ENCODE measurements at places on chromosomes 1 and 21.
A peak's percentile ranks its signal among the peaks of the same experiment; 100 is the strongest.

DNA sequence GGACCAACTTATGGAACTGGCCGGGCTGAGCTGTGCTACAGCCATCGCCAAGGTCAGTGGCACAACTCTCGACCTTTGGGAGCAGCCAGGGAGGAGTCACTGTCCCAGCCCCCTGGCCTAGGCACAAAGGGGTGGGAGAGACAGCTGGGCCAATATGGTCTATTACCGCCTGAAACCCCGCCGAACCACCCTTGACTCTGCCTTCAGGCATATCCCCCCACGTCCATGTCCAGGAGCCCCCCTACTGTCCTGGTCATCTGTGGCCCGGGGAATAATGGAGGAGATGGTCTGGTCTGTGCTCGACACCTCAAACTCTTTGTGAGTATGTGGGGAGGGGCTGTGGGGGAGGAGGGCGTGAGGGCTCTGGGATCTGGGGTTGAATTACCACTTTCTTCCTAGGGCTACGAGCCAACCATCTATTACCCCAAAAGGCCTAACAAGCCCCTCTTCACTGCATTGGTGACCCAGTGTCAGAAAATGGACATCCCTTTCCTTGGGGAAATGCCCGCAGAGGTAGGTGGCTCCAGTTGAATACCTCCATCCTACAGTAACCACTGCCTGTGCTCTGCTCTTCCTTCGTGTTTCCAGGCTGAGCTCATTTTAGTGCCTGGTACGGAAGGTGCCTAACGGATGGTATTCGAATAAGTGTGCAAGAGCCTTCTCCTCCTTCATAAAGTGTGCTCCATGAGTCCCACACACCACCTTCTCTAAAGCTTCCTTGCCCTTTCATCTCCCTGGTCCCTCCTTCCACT is 758 bp downstream of the NAXE start:
- no peak for DNase-seq

DNA sequence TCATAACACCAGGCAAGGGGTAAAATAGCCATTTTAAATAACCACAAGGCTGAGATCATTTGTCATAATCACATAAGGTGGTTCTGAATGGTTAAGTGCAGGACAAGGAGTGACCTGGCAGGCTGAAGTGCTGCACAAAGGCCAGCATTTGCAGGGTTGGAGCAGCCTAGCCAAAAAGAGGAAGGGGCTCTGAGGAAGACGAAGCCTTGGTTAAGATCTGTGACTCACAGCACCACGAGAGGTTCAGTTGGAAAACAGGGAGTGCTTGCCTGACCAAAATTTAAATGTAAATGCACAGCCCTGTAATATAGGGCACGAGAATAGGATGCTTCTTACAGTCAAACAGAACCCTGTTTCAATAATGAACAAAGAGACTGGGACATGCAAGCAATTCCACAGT is 12.1 kb downstream of the ATP5PF start:
- DNase-seq: no peak

DNA sequence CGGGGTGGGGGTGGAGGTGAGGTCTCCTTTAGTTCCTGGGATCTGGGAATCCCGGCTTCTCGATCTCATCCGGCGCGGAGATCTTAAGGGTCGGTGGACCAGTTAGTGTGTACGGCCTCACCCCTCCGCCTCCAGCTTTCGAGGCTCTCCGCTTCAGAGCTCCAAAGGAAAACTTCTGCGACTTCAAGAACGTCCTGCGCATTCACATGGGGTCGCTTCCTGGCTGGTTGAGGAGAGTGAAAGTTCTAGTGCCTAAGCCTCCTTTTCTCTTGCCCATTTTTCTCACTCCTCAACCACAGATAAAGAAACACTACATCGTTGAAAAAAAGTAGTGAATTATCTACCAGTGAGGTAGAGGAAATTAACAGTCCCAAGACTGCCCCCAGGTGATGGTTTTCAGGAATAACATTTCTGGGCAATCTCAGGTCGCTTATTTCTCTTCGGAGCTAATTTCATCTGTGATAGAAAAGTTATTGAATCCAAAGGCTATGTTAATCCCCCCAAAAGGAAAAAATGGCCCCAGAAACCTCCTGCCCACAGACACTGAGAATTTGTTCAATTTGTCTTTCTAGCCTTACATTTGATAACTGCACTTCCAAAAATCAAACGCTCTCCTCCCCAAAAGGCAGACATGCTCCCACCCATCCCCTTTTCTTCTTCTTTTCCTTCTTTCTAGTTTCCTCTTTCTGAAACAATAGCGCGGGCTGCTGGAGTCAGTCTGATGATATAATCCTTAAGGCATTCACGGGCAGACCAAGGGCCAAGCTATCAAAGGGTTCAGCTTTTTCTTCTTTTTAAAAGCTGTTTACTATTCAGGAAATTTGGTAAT is 20.6 kb upstream of the TBX15 start:
- peak; percentile 68 for DNase-seq

GRCh38 chr21:39217356-39218081 is 34.3 kb upstream of the PSMG1 start:
- no peak for DNase-seq

DNA sequence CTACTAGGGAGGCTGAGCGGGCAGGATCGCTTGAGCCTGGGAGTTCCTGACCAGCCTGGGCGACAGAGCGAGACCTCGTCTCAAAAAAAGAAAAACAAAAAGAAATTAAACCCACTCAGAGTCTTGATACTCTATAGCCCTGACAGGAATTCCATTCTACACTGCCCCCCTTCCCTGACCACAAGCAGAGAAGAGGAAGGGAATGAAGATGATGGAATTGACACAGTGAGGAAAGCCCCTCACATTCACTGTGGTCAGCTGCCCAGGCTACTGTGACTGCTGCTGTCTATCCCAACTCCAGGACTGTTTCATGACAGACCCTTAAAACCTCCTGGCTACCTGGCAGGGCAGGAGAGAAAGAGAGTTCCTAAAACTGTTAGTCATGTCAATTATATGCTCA is 12.1 kb downstream of the LIN9 start:
- no peak for DNase-seq

- DNase-seq: no peak
Measured at GRCh38 chr21:38857152-38857825, 51.6 kb downstream of the ETS2 start.

DNA sequence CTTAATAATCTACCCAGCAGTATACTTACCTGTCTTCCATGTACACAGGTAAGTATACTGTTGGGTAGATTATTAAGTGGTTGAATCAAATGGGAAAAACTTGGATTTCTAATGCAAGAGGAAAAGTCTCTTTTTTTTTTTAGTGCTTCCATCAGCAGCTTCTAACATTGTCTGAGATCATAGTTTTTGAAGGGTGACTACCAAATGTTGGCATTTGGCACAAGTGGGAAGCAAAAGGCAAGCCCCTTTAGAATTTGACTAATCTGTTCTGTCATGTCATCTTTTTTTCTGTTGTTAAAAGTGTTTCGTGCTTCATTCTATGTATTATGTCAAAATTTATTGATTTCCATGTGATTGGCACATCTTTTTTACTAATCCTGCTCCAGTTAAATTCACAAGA is 547 bp downstream of the FMO1 start:
- no peak for DNase-seq

DNA sequence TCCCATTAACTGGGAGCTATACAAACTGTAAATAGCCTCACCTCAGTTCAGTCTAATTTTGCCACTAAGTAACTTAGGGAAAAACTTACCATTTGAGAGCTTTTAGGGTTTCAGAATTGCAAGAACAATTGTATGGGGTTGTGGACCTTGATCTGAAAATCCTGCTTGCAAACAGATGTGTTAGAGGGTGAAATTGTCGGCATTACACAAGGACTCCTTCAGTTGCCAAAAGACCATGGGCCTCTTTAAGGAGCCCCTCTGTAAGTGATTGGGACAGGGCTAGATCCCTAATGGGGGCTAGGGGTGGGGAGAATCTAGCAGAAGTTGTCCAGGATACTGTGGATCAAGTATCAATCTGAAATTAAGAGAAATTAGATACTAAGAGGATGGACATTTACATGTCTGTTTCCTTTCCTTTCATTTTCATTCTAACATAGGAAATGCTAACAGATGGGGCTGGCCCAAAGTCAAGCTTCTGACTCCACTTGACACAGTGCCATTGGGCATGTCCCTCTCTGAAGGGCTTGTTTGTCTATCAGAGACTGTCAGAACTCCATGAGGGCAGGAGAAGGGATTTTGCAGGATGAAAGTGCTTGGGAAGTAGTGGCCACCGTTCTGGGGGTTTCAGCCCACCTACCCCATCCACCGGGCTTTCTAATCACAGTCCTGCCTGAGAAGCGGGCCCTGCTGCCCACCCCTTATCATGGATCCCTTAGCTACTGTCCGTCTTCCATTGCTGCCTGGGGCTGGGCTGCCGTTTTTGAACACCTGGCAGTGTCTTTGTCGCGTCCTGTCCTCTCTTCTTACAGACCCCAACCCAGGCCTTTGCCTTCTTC is 54.7 kb downstream of the STUM start:
- peak; percentile 41 for DNase-seq

GRCh38 chr1:114695430-114696058 is at the start of gene AMPD1:
TSS of gene AMPD1 (minus strand) at chr1:114695546. CDS start at chr1:114695471, 75 bp downstream.
- peak; percentile 75 for DNase-seq

DNA sequence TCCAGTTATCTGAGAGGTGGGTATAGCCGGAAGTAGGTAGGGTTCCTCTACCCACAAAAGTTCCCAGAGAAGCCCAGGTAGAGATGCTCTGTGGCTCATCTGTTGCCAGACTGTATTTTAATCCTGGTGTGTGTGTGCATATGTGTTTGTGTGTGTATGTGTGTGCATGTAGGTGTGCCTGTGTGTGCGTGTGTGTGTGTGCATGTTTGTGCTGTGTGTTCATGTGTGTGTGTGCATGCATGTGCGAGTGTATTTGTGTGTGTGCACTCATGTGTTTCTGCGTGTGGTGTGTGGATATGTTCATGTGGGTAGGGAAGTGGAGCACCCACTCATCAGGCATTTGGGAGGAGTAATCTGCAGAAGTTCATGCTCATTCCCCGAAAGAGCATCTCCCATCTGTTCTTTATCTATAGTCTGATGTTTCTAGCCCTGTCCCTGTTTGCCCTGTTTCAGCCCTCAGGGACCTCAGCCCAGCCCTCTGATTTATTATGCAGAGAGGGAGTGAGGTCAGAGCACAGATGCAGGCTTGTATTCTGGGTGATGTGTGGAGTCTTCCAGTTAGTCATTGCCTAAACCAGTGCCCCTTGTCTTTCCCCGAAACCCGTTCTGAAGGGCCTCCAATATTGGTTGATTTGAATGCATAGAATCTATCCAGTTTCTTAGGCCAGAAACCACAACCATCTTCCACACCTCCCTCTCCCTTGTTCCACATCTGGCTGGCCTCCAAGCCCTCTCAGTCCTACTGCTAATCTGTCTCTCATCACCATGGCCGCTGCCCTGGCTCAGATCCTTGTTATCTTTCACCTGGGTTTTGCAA is 69.1 kb downstream of the DISC1 start:
- DNase-seq: no peak

GRCh38 chr1:91080650-91081049 is 58.8 kb upstream of the ZNF644 start:
- DNase-seq: peak; percentile 8

- no peak for DNase-seq
Measured at GRCh38 chr1:245673881-245674414, 519.2 kb downstream of the KIF26B start.

- no peak for DNase-seq
Measured at GRCh38 chr1:147124266-147124665, 48.0 kb downstream of the PRKAB2 start.

DNA sequence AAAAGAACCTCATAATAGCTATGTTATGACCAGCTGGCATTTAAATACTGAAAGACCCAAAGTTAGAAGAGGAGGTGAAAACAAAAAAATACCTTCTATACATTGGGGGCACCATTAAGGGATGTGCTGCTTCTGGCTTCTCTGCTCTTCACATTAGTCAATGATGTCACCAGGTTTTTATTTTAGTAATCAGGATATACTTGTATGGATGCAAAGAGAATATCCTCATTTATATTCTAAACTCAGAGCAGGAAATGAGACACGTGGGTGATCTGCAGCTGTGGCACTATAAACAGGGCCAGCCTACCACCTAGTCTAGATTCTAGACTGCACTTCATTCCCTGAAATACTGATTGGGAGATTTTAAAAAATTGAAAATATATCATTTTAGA is 51.2 kb downstream of the WLS start:
- no peak for DNase-seq

DNA sequence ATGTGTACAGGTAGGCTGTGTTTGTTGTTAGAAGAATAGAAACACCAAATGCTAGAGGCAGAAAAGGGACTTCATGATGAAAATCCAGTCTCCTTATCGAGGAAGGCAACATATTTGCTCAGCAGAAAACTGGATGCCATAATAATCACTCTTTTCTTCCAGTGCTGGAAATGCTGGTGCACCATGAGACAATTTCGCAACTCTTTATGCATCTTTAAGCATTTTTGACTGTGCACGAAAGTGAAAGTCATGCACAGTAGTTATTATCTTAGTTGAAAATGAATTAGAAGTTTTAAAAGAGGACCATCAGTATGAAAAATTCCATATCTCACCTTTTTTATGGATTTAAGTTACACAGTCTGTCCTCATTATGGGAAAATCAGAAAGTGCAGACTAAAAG is 29.1 kb downstream of the SMYD2 start:
- no peak for DNase-seq

- DNase-seq: peak; percentile 69
Measured at GRCh38 chr1:109901524-109902145, 9.0 kb upstream of the CSF1 start.

GRCh38 chr1:1543706-1544099 is 3.3 kb upstream of the TMEM240 start:
- DNase-seq: no peak

DNA sequence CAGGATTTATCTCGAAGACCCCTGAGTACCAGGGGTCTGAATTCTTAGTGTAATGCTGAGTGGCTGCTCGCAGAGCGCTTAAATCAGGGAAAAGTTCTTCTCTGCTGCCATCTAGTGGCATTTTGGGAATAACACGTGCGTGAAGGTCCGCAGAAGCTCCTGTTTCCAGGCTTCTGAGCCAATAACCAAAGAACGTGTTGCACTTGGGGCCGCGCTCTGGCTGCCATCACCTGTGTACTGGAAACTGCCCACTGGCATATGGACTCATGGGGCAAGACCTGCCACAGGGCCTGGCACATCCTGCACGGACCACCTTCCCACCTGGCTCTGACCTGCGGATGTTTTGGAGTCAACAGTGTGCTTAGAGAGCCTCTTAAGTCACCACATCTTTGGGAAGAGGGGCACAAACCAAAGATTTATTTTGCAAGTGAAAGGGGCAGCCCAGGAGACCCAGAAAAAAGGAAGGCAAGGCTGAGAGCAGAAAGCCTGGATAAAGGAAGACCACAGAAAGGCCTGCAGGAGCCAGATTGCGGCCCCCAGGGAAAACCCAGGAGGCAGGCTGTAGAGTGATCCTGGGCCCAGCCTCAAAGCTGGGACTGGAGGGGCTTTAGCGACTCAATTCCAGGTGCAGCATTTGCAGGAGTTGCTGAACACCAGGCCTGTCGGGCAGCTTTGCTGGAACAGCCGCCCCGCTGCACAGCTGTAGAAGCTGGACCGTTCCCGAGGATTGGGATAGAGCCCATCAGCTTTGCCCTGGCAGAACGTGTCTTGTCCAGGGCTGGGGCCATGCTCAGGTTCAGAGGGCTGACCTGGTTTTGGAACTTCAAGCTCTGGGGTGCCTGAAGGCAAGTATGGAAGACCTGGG is 13.0 kb downstream of the CHIT1 start:
- peak; percentile 73 for DNase-seq

- no peak for DNase-seq
Measured at GRCh38 chr1:173212952-173213491, 5.9 kb upstream of the TNFSF4 start.
